ENCODE measurements at places on chromosomes 3 and 15.

DNA sequence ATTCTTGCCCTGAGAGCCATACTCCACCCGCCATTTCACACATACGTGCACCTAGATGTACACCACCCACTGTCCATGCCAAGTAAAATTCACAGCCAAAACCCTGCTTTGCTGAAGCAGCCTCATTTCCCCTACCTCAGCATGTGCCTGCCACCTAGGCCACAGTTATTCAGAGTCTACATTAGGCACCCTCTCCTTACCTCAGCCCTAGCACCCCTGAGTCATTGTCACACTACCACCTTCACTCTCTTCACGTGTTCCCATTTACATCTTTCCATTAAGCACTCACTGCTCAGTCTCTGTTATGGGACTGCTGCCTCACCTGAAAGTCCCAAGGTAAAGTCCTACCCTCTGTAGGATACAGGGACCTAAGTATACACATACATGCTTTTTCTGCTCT lies 70.0 kb downstream of the SETD5 start:
- DNase-seq: no peak

DNA sequence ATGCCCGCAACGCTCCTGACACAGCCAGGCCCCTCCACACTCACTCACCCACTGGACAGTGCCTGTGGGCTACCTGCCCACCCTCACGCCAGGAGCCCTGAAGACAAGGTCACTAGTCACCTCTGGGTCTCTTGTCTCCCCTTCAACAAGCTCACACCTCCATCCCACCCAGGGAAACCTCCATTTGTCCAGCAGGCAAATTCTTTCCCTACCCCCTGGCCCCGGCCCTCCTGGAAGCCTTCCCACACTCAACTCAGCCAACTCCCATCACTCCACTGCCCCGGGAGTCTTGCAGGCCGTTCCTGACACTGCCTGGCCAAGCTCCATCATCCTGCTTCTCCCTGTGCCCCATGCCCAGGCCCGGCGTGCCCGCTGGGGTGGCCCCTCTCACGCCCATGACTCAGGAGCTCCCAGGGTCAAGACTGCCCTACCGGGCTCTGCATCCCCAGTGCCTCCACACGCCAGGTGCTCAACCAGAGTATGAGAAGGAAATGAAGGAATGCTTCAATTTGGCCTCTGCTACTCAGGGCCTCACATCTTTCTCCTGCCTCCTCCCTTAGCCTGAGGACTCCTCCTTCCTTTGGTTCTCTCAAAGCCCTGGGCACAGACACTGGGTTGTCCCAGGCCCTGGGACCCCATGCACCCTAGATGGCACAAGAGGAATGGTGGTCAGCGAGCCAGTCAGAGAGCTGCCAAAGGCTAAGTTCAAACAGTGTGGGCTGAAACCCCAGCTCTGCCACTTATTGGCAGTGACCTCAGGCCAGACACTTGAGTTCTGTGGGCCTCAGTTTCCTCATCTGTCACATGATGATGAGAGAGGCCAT lies 88.6 kb downstream of the SEC22A start:
- DNase-seq: no peak

DNA sequence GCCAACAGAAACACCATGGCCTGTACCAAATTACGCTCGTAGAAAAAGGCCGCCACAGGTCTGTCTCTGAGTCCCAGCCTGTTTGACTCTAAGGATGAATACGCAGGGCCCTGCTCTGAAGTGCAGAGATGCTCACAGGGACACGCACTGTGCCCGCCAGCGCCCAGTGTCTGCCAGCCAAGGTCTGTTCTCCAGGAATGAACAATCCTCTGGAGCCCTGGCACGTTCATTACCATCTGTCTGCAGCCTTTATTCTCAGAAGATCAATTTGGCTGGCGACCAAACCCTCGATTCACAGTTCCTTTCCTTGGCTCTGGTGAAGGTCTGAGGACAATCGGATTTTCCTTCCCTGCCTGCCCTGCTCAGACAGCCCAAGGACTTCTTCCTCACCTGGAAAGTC lies 66.3 kb downstream of the NIPA2 start:
- no peak for DNase-seq

- no peak for DNase-seq
These were observed 99.9 kb downstream of the CD200R1L start for GRCh38 chr3:112746675-112747280.

GRCh38 chr3:148204131-148204530 lies 493.6 kb upstream of the AGTR1 start:
- no peak for DNase-seq

DNA sequence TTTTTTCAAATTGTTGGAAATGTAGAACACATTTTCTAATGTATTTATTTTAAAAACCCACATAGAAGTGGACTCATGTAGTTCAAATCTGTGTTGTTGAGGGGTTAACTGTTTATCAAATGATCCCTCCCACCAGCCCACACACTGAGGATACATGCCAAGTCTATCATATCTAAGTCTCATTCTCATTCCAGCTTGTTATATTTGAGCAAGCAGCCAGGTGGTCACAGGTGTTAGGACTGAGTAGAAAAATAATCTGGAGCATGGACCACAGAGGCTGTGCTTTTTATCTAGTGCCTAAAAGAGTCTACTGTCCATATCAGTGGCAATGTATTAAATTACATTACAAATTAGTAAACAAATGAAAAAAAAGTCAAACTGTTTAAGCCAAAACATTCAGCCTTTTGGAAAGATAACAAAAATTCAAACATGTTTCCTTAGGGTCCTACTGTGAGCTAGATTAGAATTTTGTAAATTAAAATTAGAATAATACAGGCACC lies 20.7 kb upstream of the SPESP1 start:
- DNase-seq: no peak

- DNase-seq: no peak
These were observed 17.8 kb upstream of the MUC13 start for GRCh38 chr3:124952282-124952855.

GRCh38 chr3:5806192-5806591 lies 618.7 kb downstream of the EDEM1 start:
- DNase-seq: no peak

GRCh38 chr15:73840771-73841170 lies 32.6 kb upstream of the TBC1D21 start:
- DNase-seq: no peak

DNA sequence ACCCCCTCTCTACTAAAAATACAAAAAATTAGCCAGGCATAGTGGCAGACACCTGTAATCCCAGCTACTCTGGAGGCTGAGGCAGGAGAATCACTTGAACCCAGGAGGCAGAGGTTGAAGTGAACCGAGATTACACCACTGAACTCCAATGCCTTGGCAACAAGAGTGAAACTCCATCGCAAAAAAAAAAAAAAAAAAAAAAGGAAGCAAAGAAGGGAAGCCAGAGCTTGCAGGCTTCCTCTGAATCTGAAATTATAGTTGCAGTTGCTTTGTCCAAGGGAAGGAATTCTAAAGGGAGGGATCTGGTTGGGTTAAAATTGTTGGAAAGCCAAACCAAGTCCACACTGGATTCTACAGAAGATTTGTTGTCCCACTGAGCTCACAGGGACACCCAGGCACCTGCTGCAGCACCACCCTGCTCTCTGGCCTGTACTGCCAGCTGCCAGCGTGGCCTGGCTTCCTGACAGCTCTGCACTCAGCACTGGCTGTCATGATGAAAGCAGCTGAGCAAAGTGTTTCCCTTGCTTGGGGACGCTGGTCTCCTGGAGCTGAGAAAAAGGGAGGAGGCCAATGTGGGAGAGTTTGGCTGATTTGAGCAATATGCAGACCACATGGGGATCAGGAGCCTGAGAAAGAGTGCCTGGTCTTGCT lies 88.8 kb upstream of the HES1 start:
- DNase-seq: no peak

GRCh38 chr3:68664276-68664675 lies 268.1 kb downstream of the TAFA4 start:
- no peak for DNase-seq

DNA sequence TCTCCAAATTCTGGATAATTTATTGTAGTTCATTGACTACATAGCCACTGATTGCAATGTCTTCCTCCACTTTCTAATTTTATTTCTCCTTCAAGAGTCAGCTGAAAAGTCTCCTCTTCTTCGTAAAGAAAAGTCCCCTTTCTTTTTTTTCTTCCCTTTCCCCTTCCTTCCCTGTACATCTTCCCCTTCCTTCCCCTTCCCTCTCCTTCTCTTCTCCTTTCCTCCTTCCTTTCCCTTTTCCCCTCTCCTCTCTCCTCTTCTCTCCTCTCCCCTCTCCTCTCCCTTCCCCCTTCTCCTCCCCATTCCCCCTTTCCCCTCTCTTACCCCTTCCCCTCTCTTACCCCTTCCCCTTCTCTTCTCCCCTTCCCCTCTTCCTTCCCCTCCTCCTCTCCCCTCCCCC lies 8.8 kb upstream of the MGA start:
- DNase-seq: no peak

GRCh38 chr15:50024281-50024680 lies 94.8 kb downstream of the ATP8B4 start:
- no peak for DNase-seq

DNA sequence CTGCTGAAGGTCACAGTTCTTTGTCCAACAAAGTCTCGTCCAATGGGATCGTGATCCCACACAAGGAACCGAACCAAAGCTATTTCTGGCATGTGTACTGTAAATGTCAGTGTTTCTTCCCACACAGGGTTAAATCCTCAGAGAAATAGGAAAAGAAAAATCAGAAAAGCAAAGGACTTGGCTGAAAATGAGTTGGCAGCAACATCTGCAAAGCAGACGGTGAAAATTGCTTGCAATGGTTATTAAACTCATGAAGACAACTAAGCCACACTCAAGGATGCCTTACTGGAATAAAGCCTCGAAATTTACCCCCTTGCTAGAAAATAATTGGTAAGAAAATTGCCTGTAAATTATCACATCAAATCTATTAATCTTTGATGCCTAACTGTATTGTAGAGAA lies 195.2 kb upstream of the STRIT1 start:
- DNase-seq: no peak

DNA sequence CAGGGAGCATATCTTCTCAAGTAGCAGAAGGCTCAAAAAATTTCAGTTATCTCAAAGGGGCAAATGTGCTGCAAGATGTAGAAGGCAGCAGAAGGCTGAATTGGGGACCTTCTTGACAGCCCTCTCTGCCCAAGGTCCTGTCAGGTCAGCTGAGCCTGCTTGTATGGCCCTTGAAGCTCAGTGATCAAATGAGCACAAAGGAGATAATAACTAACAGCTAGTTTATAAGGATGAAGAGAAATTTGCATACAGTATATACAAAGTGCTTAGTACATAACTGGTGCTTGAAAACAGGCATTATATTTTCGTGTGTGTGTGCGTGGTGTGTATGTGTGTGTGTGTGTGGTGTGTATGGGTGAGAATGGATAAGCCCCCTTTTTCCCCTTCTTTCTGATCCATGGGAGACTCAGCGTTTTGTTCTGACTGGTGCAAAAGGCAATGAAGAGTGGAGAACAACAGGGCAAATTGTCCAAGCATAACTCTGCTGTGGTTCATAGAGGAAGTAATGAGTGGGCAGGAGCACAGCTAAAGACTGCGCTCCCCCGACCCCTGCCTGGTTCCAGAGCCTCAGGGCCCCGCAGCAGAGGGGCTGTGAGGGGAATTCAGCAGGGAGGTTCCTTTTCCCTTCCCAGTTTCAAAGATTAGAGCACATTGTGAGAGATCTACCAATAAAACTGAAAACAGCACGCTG lies 356.8 kb upstream of the NR2F2 start:
- no peak for DNase-seq

- DNase-seq: no peak
These were observed 50.1 kb downstream of the KLHL25 start for GRCh38 chr15:85744579-85744978.

DNA sequence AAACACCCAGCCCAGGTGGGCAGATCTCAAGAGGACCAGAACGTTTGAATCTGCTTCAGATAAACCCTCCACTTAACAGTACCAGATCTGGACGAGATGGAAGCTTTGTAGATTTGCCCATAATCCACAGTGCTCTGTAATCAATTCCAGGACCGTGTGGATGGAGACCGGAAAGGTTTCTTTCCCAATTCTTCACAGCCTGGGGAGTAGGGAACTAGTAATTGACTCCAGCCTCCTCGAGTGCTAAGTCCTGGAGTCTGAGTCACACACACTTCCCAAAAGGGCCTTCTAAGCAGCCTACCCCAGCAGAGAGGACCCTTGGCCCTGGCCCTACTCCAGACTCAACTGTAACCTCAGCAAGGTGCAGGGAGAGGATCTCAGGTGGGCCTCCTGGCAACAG lies 56.2 kb upstream of the TSEN2 start:
- DNase-seq: no peak

GRCh38 chr3:62375655-62376453 lies 2.5 kb upstream of the FEZF2 start:
- DNase-seq: no peak

Data from stimulated activated CD4-positive, alpha-beta T cell treated with anti-CD3 and anti-CD28 coated beads, Interleukin-12 subunit alpha, Interleukin-12 subunit beta, amount 100 ng/mL, for 24 hours (primary cell).